KG1 (cell line): ENCODE measurements at places on chromosomes 16 and 17.
A peak's percentile ranks its signal among the peaks of the same experiment; 100 is the strongest.

- DNase-seq: no peak
Measured at GRCh38 chr17:1077986-1078711, 81.2 kb downstream of the TIMM22 start.

- no peak for DNase-seq
Measured at GRCh38 chr16:974001-974601, 3.3 kb upstream of the LMF1 start.

- DNase-seq: no peak
Measured at GRCh38 chr16:15418206-15418605, 16.2 kb upstream of the BMERB1 start.

DNA sequence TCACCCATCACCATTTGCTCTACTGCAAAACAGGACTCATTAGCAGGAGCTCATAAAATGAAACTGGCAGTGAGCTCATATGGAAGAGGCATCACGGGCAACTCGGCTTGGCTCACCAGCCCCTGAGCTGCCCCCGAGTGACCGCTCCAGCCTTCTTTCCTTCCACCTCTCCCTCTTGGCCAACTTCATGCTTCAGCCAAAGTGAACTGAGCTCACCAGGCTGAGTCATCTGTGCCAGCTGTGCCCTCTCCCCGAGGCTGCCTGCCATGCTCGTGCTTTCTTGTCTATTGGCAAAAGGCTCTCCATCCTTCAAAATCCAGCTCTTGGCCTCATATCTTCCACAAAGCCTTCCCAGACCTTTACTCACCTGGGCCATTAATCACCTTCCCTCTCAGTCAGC is 391.4 kb downstream of the WWOX start:
- no peak for DNase-seq

GRCh38 chr16:90026135-90026534 is 6.9 kb upstream of the DBNDD1 start:
- DNase-seq: peak; percentile 37

DNA sequence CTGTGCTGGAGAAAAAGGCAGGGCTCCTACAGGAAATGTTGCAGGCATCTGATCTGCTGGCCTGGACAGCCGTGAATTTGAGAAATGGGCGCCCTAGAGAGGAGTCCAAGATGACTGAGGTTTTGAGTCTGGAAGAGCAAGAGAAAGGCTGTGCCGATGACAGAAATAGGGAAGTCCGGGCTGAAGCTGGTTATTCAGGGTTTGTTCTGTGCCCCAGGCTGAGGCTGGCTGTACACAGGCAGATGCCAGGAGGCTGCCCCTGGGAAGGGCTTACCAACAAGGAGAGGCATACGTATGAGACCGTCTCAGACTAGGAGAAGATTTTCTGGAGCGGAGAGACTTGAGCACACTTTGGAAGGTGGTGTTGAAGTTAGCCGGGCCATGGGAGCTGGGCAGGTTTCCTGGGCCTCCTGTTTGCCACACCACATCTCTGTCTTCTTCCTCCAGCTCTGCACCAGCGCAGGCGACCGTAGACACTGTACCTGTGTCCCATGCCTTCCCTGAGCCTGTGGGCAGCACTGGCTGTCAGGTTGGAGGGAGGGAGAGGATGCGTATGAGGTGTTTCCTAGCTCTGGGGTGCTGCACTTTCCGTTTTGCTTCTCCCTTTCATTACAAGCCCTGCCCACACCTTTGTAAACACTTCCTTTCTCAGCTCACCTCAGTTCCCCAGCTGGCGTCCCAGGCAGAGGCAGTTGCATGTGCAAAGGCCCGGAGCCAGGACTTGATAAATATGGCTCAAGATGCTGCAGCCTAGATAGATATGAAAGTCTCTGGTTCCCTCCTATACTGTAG is 80.8 kb downstream of the SPECC1 start:
- no peak for DNase-seq

DNA sequence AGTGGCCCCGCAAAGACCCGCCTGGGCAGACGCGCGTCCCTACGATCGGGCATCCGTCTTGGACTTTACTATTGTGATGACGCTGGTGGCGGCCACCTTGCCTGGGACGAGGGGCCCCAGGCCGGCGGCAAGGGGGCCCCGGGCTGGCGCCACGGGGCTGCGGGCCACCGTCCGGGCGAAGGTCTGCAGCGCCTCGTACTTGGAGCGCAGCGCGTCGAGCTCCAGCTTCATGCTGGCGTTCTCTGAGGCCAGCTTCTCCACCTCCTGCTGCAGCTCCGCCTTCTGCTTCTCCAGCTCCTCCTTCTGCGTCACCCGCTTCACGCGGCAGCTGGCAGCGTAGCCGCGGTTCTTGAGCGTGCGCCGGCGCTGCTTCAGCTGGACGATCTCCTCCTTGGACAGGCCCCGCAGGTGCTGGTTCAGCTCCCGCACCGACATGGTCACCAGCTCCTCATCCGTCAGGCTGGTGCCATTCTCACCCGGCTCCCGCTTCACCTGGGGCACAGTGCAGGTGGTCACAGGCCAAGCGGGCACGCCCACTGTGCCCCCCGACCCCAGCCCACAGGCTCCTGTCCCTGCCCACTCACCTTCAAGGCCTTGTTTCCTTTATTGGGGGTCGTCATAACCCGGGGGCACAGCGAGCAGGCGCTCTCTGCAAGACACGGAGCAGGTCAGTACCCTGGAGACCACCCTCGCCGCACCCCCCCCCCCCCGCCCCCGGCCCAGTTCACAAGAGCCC is 4.8 kb upstream of the SIRT7 start:
- DNase-seq: no peak

GRCh38 chr17:81599719-81600486 is 37.0 kb downstream of the NPLOC4 start:
- no peak for DNase-seq

GRCh38 chr17:58755269-58755576 is 431 bp upstream of the PPM1E start:
- DNase-seq: no peak

GRCh38 chr16:72542102-72542501 is 370.1 kb upstream of the PMFBP1 start:
- DNase-seq: no peak

GRCh38 chr16:3170440-3171180 is 17.4 kb upstream of the OR1F1 start:
- DNase-seq: no peak

GRCh38 chr17:66450008-66450851 is 147.8 kb downstream of the PRKCA start:
- DNase-seq: no peak

DNA sequence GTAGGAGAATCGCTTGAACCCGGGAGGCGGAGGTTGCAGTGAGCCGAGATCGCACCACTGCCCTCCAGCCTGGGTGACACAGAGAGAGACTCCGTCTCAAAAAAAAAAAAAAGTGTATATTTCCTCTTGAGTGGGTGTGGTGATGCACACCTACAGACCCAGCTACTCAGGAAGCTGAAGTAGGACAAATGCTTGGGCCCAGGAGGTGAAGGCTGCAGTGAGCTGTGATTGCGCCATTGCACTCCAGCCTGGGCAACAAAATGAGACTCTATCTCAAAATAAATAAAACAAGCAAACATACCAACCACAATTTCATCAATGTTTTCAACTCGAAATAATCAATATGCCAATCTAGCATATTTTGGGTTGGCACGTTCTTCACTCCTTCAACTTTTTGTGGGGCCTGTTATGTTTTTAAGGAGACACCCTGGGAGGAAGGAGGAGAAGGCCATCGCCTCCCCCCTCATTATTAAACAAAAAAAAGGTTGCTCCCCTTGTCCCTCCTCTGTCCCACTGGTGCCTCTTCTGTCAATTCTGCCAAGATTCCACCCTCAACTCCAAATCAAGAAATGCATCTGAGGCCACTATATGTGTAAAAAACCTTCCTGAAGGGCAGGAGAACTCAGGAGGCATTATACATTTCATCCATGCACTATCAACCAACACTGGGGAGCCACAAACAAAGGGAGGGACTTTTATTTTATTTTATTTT is 52.4 kb upstream of the ATF7IP2 start:
- no peak for DNase-seq

DNA sequence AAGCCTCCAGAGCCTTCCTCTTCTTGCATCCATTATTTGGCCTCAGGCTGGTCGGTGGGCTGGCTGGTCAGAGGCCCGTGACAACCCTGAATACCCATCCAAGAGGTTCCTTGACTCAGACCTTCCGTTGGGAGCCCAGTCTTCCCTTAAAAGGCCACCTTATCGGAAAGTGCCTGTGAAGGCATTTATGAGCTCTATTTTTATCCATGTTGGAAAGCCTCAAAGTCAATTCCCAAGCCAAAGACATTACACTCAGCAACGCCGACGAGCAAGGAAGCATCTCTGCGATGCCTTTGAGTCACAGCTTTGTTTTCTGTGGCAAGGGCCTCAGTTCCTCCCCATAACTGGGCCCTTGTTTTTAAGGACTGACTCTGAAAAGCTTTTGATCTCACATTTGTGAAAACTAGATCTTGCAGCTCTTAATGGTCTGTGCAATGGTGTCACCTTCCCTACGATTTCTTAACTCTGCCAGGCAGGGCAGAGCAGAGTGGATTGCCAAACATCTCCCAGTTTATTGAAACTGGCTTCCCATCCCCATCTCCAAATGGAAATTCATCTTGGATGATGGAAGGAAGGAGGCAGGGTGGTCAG is 13.3 kb upstream of the SPOP start:
- DNase-seq: no peak

DNA sequence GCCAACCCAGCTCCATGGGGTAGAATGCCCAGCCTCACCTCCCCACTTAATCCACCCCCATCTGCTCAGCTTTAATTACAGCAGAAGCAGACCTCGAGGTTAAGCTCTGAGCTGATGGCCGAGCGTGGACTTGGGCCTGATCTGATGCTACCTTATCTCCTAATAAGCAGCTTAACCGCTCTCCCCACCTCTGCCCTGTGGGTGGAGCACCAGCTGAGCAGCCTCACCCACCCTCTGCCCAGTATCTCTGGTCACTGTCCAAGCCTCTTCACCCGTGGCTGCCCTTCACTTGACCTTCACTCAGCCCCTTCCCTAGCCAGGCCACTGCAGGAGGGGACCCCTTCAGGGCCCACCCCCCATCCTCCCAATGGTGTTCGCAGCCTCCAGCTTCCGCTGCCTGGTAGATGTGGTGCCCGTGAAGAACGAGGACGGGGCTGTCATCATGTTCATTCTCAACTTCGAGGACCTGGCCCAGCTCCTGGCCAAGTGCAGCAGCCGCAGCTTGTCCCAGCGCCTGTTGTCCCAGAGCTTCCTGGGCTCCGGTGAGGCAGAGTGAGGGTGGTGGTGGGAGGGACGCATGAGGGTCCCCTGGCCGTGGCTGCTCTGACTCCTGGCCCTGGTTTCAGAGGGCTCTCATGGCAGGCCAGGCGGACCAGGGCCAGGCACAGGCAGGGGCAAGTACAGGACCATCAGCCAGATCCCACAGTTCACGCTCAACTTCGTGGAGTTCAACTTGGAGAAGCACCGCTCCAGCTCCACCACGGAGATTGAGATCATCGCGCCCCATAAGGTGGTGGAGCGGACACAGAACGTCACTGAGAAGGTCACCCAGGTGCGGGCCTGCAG is 6.8 kb downstream of the KCNH6 start:
- no peak for DNase-seq

- no peak for DNase-seq
Measured at GRCh38 chr16:71480956-71481355, 8.2 kb downstream of the ZNF19 start.

- peak; percentile 83 for DNase-seq
Measured at GRCh38 chr17:79997011-79997660, 38.5 kb downstream of the TBC1D16 start.

DNA sequence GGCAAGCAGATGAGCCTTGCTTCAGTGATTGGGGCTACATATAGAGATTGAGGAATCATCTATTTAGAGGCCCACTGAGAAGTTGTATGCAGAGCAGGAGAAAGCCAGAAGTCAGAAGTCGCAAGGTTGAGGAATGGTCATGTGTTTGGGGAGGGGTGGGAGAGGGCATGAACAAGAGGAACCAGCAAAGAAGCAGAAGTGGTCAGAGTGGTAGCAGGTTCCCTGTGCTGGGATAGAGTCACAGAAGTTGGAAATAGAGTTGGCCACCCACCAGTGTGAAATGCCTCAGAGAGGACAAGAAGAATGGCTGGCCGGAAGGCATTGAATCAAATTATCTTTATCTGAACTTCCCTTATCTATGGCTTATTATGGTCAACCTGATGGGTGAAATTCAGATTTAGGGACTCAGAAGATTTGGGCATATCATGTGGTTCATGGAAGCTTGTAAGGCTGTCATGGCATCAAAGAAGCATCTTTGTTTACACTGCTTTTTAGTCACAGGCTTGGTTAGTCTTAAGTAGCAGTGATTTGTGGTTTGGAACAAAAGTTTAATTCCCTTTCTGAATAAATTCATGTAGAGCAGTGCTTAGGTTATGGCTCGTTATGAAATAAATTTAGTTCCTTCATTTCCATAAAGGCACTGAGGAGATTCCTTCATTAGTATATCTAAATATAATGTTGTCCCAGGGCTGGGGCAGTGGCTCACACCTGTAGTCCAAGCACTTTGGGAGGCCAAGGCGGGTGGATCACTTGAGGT is 19.7 kb downstream of the MAP3K3 start:
- DNase-seq: no peak

DNA sequence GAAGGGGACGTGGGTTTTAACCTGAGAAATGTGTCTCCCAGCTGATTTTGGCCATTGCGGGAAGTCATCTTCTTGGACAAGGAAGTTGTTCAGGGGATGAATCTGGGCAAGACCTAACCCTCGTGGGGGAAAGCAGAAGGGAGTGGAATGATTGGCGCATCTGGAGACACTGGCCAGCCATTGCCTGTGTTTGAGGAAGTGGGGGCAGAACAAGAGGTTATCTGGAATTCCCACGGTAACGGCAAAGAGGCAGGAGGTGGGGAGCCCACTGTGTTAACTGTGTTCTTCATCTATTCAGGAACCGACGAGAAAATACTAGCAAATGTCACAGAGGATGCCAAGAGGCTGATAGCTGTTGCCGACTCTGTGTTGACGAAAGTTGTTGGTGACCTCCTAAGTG is 66.9 kb downstream of the RNF213 start:
- DNase-seq: no peak

- DNase-seq: no peak
Measured at GRCh38 chr17:60416368-60416925, 5.8 kb upstream of the CHCT1 start.

- DNase-seq: no peak
Measured at GRCh38 chr16:86387468-86388440, 122.6 kb upstream of the FOXF1 start.
